ENCODE measurements at places on chromosomes 12 and 14.

DNA sequence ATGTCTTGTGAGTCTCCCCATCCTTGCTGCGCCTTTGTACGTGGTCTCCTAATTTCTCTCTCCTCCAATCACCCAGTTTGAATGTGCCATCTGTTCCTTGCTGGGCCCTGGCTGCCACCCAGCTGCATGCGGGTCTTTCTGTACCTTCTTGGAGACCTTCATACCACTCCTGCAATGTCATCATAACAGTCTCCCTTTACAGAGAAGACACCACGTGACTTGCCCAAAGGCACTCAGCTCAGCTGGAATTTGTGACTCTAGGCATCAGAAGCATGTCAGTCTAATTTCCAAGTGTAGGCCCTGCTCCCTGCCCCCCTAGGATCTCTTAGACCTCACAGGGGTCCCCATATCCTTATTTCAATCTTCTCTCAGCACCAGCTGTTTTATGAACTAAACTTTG, 284.2 kb downstream of the TTC8 start:
- no peak for DNase-seq

DNA sequence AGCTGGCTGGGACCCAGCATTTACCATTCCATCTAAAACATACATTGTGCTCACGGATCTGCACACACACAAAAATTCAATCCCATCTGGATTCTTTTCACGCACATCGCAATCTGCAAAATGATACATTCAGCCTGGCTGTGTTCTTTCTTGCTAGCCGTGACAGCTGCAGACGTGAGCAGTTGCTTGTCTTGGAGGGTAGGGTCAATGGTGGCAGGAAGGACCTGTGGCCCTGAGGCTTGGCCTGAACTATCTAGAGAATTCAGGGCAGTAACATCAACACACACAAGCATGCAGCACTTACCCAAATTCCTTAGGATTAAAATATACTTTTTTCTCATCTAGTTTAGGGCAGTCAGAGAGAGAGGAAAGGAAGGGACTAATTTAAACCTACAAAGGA, 72.0 kb downstream of the DICER1 start:
- no peak for DNase-seq

DNA sequence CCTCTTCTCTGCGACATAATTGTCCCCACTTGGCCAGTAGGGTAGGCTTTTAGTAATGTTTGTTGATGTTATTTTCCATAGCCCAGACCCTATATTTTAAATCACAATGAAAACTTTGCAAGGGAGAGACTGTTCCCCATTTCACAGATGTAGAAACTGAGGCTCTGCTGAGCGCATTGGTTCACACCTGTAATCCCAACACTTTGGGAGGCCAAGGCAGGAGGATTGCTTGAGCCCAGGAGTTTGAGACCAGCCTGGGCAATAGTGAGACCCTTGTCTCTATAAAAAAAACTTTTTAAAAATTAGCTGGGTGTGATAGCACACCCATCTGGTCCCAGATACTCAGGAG, 114.8 kb downstream of the DIP2B start:
- DNase-seq: no peak

DNA sequence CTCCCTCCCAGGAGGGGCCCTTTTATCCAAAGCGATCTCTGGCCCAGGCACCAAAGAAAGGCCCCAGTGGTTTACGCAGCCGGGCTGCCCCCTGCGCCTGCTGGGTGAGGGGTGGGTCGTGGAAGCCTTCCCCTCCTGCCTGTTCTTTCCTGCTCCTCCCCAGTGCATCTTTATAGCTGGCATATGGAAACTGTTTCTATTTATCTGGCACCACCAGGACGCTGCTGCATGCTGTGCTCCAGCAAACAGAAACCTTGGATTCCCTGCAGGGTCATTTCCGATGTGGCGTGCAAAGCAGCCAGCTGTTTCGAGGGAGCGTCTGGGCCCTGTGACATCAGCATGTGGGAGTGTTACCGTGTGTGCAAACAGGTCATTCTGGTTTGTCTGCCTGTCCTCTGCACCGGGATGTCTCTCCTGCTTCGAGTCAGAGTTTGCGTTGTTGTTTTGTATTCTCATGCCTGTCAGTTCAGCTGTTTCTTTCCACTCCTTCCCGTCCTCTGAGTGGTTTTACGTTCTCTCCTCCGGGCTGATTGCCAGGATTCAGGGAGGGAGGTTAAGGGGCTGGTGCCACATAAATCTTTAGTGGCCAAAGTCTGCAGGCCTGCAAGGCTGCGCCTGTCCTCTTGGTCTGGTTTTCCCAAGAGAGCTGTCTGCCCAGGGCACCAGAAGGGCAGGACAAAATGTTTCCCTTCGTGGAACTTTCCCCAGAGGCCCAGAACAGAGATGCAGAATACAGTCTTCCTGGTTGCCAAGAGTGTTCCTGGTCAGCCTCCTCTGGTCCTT, 24.6 kb downstream of the TPCN1 start:
- peak; percentile 47 for DNase-seq

DNA sequence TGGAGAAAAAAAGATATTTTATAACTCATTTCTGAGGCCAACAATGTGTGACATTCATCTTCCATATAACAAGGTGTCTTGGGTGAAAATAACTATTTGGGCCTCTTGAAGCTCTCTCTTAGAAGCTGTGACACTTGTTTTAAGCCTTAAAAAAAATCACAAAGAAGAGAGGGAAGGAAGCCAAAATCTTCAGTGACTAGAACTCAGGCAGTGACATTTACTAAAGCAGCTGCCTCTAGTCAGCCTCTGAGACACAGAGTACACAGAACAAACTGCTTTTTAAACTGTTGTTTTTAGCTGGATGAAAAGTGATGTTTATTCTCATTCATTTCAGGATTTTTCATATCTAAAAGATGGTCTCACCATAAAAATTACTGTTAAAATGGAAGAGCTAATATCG, 793.6 kb downstream of the GALC start:
- no peak for DNase-seq

GRCh38 chr12:51009056-51009440, 17.1 kb downstream of the SLC11A2 start:
- DNase-seq: peak; percentile 78

- DNase-seq: no peak
Measured at GRCh38 chr14:90743425-90743824, 72.8 kb downstream of the TTC7B start.

DNA sequence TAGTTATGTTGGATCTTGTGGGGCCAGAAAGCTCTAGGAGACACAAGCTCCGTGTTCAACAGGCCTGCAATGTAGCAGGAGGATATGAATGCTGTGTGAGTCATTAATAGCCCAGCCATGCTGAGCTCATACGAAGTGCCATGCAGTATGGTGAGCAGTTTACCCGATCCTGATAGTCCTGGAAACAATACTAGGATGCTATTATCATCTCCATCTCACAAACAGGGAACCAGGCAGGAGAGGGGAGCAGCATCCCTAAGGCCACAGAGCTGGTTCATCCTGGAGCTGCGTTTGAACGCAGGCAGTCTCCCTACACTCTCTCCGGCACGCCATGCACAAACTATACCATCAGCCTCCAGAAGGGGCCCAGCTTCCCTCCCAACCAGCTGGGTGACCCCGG, 20.5 kb downstream of the TTC7B start:
- no peak for DNase-seq

DNA sequence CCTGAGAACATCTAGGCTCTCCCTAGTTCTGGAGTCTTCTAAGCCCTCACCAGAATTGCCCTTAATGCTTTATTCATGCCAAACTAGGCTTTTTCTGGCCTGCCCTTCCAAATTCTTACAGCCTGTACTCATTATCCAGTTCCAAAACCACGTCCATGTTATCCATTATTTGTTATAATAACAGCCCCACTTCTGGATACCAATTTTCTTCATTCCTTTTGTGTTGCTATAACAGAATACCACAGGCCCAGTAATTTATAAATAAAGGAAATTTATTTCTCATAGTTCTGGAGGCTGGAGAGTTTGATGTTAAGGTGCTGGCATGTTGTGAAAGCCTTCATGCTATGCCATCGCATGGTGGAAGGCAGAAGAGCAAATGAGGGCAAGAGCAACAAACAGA, 68.0 kb upstream of the AMIGO2 start:
- no peak for DNase-seq

GRCh38 chr12:7782055-7782454, 7.1 kb upstream of the NANOG start:
- DNase-seq: no peak

GRCh38 chr12:52837781-52838608, 3.9 kb upstream of the KRT79 start:
- no peak for DNase-seq

DNA sequence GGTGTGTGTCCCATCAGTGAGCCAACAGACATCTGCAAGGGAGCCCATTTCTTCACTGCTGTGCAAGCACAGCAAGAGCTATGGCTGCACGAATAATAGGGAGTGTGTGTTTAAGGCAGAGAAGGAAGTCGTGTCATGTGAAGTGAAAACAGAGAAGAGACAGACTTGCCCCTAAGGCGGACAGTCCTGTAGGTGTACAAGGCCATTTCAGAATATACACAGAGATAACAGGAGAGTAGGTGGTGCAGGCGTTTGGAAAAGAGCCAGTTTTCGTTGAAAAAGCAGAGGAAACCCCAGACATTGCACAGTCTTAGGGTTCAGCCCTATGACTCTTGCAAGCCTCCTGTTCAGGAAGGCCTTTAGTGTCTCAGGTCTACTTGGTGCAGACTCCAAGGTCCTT, 46.3 kb upstream of the RNU6-8 start:
- no peak for DNase-seq

DNA sequence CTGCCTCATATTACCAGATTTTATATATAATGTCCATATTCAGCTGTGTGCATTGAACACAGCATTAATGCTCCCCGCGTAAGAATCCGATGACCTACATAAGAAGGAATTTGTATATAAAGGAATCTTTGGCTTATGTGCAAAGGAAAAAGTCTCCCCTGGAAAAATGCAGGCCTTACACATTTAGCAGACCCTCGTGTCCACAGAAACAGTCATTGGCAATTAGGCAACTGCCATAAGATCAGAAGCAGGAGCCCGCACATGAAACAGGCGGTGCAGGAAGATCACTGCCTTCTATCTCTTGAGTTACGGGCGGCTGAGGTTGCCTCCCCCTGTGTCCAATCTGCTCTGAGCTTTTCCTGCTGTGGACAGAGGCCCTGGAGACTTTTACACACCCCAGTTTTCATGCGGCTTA, 63.2 kb upstream of the RFX4 start:
- no peak for DNase-seq

GRCh38 chr12:14775636-14775980, 27.7 kb downstream of the WBP11 start:
- DNase-seq: no peak

DNA sequence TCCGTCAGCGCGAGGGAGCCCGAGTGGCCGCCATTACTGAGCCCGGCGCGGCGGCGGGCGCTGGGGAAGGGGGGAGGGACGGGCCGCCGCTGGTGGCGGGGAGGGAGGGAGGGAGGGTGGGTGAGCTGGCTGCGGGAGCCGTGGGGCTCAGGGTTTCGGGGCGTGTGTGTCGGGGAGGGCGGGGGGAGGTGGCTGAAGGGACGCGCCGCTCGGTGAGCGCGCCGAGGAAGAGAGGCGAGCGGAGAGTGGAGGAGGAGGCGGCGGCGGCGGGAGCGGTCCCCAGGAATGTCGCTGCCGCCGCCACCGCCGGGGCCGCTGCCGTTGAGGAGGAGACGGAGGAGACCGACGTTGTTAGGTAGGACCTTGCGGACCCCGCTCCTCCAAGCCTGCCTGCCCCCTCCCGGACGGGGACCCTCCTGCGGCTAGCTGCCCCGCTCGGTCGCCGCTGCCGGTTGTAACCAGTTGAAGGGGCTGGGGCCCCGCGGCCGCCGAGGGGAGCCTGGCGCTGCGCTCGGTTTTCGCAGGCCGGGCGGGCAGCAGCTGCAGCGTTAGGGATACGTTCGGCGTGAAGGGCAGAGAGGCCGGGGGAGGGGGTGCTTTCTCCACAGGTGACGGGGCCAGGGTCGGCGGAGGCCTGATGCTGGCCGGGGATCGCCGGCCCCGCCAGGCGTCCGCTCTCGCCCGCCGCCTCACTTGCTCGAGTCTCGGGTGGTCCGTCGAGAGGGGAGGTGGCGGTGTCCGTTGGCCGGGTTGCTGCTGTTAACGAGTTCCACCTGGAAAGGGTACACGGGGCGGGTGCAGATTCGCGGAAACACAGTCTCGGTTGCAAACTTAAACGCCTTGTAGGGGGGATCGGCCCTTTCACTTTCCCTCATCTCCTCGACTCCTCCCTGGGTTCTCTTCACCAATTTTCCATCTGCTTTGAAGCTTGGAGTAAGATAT, at the start of gene ARHGAP5:
Gene ARHGAP5, plus strand, starts transcription at position 224 of the 942 bp plus-strand sequence. CDS start 13,366 bp downstream, outside the sequence.
- DNase-seq: peak; percentile 50

DNA sequence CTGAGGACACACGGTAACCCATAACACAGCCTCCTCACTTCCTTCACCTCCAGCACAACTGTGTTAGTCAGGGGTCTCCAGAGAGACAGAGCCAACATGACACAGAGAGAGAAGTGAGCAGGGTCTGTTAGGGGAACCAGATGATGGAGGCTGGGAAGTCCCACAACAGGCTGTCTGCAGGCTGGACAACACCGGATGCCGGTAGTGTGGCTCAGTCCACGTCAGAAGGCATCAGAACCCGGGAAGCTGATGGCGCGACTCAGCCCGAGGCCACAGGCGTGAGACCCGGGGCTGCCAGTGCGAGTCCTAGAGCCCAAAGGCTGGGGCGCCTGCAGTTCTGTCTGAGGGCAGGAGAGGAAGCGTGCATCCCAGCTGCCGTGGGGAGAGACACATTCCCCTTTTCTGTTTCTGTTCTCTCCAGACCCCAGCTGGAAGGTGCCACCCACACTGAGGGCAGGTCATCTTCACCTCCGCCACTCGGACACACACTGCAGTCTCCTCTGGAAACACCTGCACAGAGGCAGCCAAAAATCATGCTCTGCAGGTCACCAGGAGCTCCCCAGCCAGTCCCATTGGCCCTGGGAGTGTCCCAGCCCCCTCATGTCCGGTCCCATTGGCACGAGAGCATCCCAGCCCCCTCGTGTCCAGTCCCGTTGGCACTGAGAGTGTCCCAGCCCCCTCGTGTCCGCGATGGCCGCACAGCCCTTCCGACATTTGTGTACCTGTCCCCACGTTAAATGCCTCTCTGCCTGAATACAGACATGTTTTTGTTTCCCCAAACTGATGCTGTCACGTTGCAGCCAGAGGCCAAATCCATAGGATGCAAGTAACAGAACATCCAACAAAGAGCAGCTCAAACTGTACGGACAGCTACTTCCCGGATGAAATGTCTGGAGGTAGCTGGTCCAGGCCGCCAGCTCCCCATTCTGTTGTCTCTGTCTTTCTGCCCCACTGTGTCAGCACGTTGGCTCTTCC, 7.9 kb upstream of the FBRSL1 start:
- DNase-seq: no peak

- no peak for DNase-seq
Measured at GRCh38 chr12:73906757-73907156, 630.9 kb upstream of the ATXN7L3B start.

- no peak for DNase-seq
Measured at GRCh38 chr12:29672580-29672979, 111.2 kb downstream of the TMTC1 start.

Data from anterior cingulate cortex (tissue), 58 donors.